SK-N-SH (cell line): ENCODE measurements at places on chromosomes 16 and 17. TPM values are rescaled to one million over a fixed set of nuclear protein-coding genes. Genes with fewer than 3 reads are reported as not detected.

GRCh38 chr17:8709006-8709405 is 35.6 kb downstream of the CCDC42 start:
- H3K27me3 ChIP-seq = no peaks in the 10 kb centered on the region; the same call in none of the 2 replicates
- H3K27ac ChIP-seq = no peak overlapping the region
- no peaks in the 10 kb centered on the region for H3K4me1 ChIP-seq
- H3K4me3 ChIP-seq = no peak overlapping the region
- no peaks in the 10 kb centered on the region for H3K36me3 ChIP-seq

DNA sequence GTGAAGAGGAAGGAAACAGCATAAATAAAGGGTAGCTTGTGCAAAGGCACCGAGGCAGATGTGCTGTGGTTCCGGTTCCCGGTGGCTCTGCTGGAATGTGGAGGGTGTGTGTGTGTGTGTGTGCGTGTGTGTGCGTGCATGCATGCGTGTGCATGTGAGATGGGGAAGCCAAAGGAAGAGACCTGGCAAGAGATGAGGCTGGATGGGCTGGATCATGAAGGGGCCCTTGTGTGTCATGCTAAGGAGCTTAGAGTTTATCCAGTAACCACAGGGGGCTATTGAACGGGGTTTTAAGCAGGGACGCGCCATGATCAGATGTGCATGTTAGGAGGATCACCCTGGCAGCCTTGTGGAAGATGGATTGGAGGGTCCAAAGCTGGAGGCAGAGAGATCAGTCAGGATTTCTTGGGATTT is 8.3 kb downstream of the WSCD1 start:
- no peak overlapping the region for H3K4me3 ChIP-seq
- no peak for DNase-seq
- H3K36me3 ChIP-seq = no peaks in the 10 kb centered on the region
- peaks cover 45% of the 10 kb centered on the region; the same call in 1 of the 2 replicates for H3K27me3 ChIP-seq

- H3K27me3 ChIP-seq = no peaks in the 10 kb centered on the region
- H3K36me3 ChIP-seq = no peaks in the 10 kb centered on the region
- H3K4me1 ChIP-seq = no peaks in the 10 kb centered on the region
- H3K27ac ChIP-seq = no peak overlapping the region
These were observed 141.1 kb downstream of the RGS9 start for GRCh38 chr17:65278050-65278819.

DNA sequence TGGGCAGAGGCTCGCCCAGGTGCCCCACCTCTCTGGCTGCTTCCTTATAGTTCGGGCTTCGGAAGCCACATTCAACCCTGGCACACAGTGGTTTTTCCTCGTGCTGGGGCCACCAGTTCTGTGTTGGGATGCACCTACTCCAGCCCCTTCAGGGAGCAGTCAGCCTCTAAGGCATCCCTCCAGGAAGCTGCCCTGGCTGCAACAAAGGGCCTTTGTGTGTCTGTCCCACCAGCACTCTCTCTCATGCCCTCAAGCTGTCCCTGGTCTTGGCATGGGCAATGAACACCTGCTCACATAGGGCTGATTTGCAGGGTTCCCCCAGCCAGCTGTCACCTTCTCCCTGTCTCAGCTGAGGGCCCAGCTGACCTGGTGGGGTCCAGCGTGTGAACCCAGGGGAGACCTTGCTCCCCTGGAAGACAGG is 754 bp upstream of the NOXO1 start:
- H3K4me1 ChIP-seq = peaks cover 8% of the 10 kb centered on the region; the same call in 1 of the 2 replicates
- H3K4me3 ChIP-seq = no peak overlapping the region
- H3K36me3 ChIP-seq = peaks cover 31% of the 10 kb centered on the region; the same call in 1 of the 2 replicates
- H3K27me3 ChIP-seq = no peaks in the 10 kb centered on the region

GRCh38 chr16:28981517-28981916 is 3.3 kb upstream of the LAT start:
- no peak overlapping the region for H3K4me3 ChIP-seq
- H3K27me3 ChIP-seq = no peaks in the 10 kb centered on the region
- H3K4me1 ChIP-seq = no peaks in the 10 kb centered on the region
- no peak overlapping the region for H3K27ac ChIP-seq

GRCh38 chr17:64455993-64456885 is 7.3 kb downstream of the MILR1 start:
- H3K4me1 ChIP-seq = no peaks in the 10 kb centered on the region
- H3K36me3 ChIP-seq = no peaks in the 10 kb centered on the region
- DNase-seq = no peak

Gene PDE6G
- 4.4 and 5.0 TPM in 2 replicates for polyA plus RNA-seq

Gene HCRT
- not detected in 2 replicates for polyA plus RNA-seq

Gene GAS2L2
- polyA plus RNA-seq = 0.02 TPM in 1 of 2 replicates, not detected in the other

Gene SLC46A1
- 4.2 and 4.3 TPM in 2 replicates for polyA plus RNA-seq

Gene TMEM114
- not detected in 2 replicates for polyA plus RNA-seq
